A549 treated with Hydrocortisone at 1 μM for 4 hours (cell line): ENCODE measurements at places on chromosomes 2 and 18. TPM values are rescaled to one million over a fixed set of nuclear protein-coding genes. Genes with fewer than 3 reads are reported as not detected.

The ERCC3 gene
- total RNA-seq = 39.2 to 48.3 TPM (median 42.6 TPM) in 5 replicates

The ANKRD30B gene
- total RNA-seq = not detected in 5 replicates

The EML6 gene
- total RNA-seq = 1.0 to 1.6 TPM (median 1.4 TPM) in 5 replicates

The UGT1A10 gene
- total RNA-seq = 0.08 to 0.09 TPM in 2 of 5 replicates, not detected in the others

The AQP4 gene
- 0.28 TPM in 1 of 5 replicates, not detected in the others for total RNA-seq

The RRM2 gene
- 218 to 262 TPM (median 233 TPM) in 5 replicates for total RNA-seq

The SERPINB12 gene
- total RNA-seq = not detected in 5 replicates

The UGT1A8 gene
- 0.05 to 0.06 TPM in 2 of 5 replicates, not detected in the others for total RNA-seq

The FOXD4L1 gene
- total RNA-seq = 0.21 to 0.55 TPM (median 0.29 TPM) in 5 replicates

The ASXL3 gene
- not detected in 5 replicates for total RNA-seq

The PPP1R1C gene
- total RNA-seq = 0.86 to 2.2 TPM (median 2.0 TPM) in 5 replicates

The CLHC1 gene
- 1.7 to 2.7 TPM (median 2.0 TPM) in 5 replicates for total RNA-seq

The ZNF892 gene
- 0.23 to 0.91 TPM (median 0.60 TPM) in 5 replicates for total RNA-seq

The SIX3 gene
- total RNA-seq = 1.9 to 2.9 TPM (median 2.8 TPM) in 5 replicates

The CDKL4 gene
- not detected in 5 replicates for total RNA-seq

The GAL3ST2 gene
- total RNA-seq = 0.18 to 0.25 TPM (median 0.23 TPM) in 5 replicates

The SATB2 gene
- 2.7 to 3.1 TPM (median 2.9 TPM) in 5 replicates for total RNA-seq

The FLACC1 gene
- total RNA-seq = 0.16 to 0.46 TPM (median 0.17 TPM) in 5 replicates

The TRPM8 gene
- 0.09 to 0.52 TPM (median 0.29 TPM) in 5 replicates for total RNA-seq

The RAB17 gene
- 0.25 to 0.85 TPM (median 0.41 TPM) in 5 replicates for total RNA-seq

The TMEM163 gene
- total RNA-seq = 0.06 to 0.22 TPM (median 0.16 TPM) in 5 replicates

The GATA6 gene
- 1.4 to 1.7 TPM (median 1.4 TPM) in 5 replicates for total RNA-seq

The MYL12A gene
- 292 to 336 TPM (median 321 TPM) in 5 replicates for total RNA-seq

The APLF gene
- total RNA-seq = 0.51 to 0.70 TPM (median 0.66 TPM) in 5 replicates

The TEKT4 gene
- total RNA-seq = not detected in 5 replicates

The SLC14A1 gene
- total RNA-seq = 0.11 TPM in 1 of 5 replicates, not detected in the others

The ANKRD62 gene
- total RNA-seq = not detected in 5 replicates

The RPRM gene
- total RNA-seq = 0.07 to 0.10 TPM in 2 of 5 replicates, not detected in the others

The CCDC68 gene
- total RNA-seq = 3.6 to 6.3 TPM (median 4.7 TPM) in 5 replicates

The SRSF7 gene
- 313 to 438 TPM (median 337 TPM) in 5 replicates for total RNA-seq

The CYS1 gene
- total RNA-seq = 0.89 to 2.0 TPM (median 1.5 TPM) in 5 replicates

The MC2R gene
- not detected in 5 replicates for total RNA-seq

The OXER1 gene
- total RNA-seq = not detected in 5 replicates
